ENCODE measurements at places on chromosomes 11 and 22.

- DNase-seq: no peak
Observed at GRCh38 chr22:43017525-43018460, 2.8 kb upstream of the PACSIN2 start.

- no peak for DNase-seq
Observed at GRCh38 chr11:79438631-79439409, 2.0 kb downstream of the TENM4 start.

DNA sequence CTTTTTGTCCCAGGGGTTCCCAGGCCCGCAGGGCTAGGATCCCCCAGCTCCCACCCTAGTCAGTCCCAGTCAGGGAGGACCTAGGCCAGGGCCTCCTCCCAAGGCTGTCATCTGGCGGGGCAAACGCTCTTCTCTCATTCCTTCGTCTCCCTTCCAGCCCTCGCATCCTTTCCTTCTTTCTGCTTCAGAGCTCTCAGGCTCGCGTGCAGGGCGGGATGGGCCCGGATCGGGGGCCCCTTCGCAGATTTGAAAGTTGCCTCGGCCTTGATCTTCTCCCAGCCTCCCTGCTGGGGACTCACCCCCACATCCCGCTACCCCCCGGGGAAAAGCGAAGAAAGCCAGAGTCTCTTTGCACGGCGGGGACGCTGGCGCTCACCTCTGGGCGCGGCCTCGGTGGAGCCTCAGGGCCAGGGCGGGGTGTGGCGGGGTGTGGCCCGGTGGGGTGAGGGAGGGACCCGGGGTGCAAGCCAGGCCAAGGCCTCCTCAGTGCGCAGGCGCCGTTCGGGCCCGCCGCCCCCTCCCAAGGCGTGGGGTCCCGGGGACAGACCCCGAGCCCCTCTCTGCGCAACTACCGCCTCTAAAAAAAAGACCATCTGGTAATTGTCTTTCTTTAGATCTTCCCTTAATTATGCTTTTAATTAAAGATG, 14.8 kb upstream of the PAX6 start:
- DNase-seq: no peak

DNA sequence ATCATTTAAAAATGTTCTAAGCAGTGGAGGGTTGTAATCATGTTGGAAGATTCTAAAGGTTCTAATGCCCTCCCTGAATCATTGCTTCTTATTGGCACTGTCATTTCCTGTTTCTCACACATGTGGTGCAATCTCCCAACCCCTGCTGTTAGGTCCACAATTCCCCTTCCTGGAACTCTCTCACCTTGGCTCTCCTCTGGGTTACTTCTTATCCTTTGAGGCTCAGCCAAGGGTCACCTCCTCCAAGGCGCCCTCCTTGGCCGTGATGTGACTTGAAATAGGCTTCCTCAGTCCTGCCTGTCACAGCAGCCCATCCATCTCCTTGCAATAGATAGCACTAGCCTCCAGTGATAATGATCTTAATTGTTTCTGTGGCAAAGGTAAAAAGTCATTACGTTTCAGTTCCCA, 149.8 kb downstream of the TTC17 start:
- no peak for DNase-seq

GRCh38 chr11:114044042-114044871, 15.3 kb upstream of the ZBTB16 start:
- DNase-seq: no peak

- no peak for DNase-seq
Observed at GRCh38 chr11:117172724-117173421, 5.7 kb upstream of the SIDT2 start.

- DNase-seq: peak; percentile 45
Observed at GRCh38 chr11:93662175-93662570, 691 bp downstream of the CEP295 start.

GRCh38 chr11:126165311-126165720, 46.1 kb downstream of the RPUSD4 start:
- no peak for DNase-seq

DNA sequence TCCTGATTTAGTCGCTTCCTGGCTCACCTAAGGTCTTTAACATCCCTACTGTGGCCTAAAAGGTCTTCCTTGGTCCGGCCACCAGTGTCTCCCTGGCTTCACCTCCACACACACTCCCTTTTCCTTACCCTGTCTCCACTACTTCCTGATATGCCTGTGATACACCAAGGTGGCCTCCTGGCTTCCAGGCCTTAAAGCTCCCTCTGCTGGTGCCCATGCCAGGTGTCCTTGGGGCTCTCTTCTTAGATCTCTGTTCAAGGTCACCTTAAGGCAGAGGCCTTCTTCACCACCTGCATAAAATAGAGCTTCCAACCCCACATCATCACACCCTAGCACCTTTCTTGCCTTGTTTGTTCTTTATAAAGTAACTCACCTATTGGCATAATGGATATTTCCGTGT, 787.7 kb downstream of the NTM start:
- DNase-seq: no peak

GRCh38 chr22:33544707-33545106, 375.6 kb downstream of the LARGE1 start:
- DNase-seq: no peak

GRCh38 chr11:3060436-3061025, 3.3 kb upstream of the CARS1 start:
- DNase-seq: no peak

DNA sequence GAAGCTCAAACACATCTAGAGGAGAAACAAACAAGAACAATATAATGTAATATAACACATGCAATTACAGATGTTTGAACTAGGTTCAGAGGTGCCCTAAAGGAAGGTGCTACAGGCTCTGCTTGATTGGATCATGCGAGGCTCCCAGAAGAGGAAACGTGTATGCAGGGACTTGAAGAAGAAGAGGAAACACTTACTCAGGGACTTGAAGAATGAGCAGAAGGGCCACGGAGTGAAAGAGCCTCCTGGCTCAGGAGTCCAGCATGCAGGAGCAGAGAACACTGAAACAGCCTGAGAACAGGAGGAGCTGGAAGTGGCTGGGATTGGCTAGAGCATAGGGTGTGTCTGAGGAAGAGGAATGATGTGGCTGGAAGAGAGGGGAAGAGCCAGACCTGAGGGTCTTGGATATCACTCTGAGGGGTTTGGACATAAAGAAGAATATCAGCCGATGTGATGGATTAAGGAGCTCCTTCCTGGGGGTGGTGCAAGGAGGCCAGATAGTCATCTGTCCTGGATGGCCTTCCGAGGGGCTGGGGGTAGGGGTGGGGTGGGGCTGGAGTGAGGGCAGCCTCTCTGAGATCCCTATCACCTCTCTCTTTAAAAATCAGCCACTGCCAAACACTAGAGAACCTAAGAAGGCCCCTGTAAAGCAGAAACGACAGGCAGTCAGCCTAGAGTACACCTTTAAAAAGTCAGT, 16.8 kb downstream of the FZD4 start:
- DNase-seq: no peak

DNA sequence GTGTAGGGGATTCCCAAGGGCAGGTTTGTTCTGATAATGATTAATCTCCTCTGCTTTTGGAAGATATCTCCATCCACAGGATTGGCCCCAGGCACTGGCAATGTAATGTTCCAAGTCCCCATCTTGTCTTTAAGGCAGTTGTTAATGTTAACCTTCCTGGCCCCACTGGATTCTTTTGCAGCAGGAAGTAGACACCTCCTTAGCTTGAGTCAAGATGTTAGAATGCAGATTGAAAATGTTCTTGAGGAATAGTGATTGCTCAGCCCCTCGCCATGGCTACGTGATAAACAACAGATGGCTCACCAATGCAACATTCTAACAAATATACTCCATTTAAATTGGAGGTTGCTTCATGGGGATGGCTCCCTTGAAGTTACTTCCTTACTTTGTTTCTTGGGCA, 7.3 kb downstream of the HEPHL1 start:
- no peak for DNase-seq

GRCh38 chr11:44519989-44520737, 45.3 kb upstream of the CD82 start:
- no peak for DNase-seq

GRCh38 chr22:29623059-29623458, 19.6 kb downstream of the NF2 start:
- DNase-seq: no peak
